Activated CD4-positive, alpha-beta T cell treated with anti-CD3 and anti-CD28 coated beads for 36 hours (primary cell): ENCODE measurements at places on chromosomes 1 and 21. TPM values are rescaled to one million over a fixed set of nuclear protein-coding genes. Genes with fewer than 3 reads are reported as not detected.

Gene FBXO2
- total RNA-seq = 1.6 TPM

DNA sequence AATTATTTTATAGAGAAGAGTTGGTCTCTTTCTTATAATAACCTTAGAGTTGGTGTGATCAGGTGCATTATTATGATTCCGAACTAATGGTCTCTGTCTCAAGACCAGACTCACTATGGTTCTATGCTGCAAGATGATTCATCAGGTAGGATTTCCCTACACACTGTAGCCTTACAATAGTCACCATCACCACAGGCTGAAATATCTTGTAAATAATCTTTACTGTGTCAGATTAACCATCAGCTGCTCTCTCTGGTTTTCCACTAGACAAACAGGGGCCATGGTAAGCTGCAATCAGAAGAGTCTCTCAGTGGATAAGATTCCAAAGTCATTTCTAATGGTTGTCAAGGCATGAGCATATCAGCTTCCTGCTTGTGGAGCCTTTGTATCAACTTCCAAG lies 4.4 kb upstream of the GBP4 start:
- no peak for DNase-seq

Gene RORC
- 3.9 TPM for total RNA-seq

GRCh38 chr1:5991381-5992025 lies 722 bp downstream of the NPHP4 start:
- DNase-seq = peak; percentile 49

GRCh38 chr1:36224537-36225282 lies 467 bp downstream of the THRAP3 start:
- DNase-seq = no peak

GRCh38 chr1:236480758-236481436 lies 42.9 kb upstream of the LGALS8 start:
- DNase-seq = no peak

DNA sequence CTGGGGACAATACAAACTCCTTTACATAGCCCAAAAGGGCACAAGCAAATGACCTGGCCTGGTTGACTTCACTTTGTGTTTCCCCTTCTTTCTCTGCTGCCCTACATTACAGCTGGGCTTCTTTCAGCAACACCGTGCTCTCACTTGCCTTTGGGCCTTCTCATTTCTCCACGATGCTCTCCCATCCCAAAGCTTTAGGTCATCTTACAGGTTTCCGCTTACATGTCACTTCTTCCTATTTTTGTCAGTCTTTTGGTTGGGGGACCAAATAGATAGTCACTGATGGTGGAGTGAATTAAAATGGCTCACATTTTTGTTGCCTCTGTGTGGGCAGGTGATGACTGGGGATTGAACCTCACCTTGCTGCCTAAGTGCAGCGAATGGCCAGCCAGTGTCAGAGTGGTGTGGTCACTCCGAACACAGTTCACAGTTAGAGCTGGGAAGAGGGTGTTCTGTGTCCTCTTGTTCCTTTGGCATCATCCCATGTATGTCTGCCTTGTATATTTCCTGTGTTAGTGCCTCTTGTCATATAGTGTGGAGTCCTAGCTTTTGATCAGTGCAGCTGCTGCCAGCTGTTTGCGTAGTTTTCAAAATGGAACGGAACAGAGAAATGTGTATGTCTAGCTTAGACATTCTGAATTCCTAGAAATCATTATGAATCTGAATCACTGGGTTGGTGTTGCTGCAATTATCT lies 134.8 kb downstream of the NOS1AP start:
- DNase-seq = no peak

Gene ACKR1
- not detected for total RNA-seq

DNA sequence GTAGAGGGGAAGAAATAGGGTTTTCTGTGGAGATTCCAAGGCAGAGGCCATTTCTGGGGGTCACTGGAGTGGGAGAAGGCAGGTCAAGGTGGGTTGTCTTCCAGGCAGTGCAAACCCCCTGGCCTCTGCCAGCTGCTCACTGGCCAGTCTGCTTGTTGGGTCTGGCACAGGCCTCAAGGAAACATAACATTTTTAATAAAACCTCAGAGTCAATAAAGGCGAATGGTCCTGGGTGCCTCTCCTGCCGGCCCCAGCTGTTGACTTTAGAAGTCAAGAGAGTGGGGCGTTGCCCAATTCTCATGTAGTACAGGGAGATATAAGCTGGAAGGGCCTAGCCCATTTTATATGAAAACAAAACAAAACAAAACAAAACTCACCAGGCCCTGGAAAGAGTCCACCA lies 36.6 kb downstream of the RUNX3 start:
- DNase-seq = no peak

DNA sequence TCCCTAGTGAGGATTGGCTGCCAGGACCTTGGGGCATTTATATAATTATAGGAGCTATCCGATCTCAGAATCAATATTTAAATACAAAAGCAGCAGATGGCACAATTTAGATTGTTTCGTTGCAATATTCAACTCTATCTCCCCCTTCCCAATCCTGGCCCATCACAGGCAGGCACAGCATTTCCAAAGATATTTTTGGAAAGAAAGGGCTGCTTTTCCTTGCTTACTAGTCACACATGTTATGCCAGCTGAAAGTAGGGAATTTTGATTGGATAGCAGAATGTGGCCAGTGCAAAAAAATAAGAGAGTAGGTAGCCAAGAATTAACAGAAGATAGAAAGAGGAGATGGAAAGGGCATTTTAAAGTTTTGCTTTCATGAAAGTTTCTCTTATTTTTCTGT lies 37.9 kb downstream of the IL12RB2 start:
- DNase-seq = no peak

DNA sequence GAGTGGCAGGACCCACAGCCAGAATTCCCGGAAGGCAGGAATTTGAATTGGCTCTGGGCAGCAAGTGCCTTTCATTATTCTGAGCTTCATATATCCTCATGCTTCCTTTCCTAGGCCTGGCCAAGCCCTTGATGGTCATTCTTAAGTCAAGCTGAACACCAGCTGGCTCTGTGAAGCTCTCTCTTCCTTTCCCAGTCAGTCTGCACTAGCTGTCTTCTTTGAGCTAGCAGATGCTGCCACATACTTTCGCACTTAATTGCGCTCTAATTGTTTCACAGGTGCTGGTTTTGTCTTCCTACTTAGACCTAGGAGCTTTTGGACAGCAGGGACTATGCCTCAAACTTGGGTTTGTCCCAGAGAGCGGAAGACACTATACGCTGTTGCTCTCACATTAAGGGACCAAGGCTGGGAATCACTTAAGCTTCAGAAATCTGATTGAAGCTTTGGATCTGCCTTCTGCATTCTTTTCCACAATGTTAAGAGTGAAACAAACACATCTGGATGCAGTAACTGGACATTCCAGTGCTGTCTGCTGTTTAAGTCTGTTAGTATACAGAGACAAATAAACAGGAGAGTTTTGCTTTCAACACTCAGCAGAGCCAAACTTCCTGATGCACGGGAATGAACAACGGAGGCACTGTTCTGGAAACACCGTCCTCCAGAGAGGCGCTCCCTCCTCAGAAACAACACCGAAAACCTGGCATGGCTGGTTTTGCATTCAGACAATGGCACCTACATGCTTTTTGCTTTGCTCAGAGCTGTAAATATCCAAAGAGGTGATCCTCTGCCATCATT lies 2.2 kb downstream of the TLR5 start:
- DNase-seq = no peak

- DNase-seq = no peak
Measured at GRCh38 chr1:159737238-159737916, 23.0 kb upstream of the CRP start.

Gene MRAP
- not detected for total RNA-seq

Gene ADGRB2
- total RNA-seq = 1.2 TPM

- no peak for DNase-seq
Measured at GRCh38 chr1:88661951-88662699, 21.9 kb upstream of the PKN2 start.

DNA sequence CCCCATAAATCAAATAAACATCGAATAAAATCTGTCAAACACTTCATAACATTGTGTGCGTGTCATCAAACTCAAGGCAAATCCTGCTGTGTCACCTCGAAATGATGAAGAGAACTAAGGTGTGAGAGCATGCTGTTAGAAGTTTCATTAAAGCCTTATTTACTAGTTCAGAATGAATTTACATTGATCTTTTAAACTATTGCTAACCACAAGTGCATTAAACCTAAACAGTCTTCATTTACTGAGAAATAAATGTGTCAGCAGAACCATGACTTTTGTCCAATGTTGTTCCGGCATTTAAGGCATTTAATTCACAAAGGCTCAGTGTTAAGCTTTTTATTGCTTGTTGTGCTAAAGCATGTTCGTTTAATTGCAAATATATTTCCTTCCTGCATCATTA lies 474.4 kb downstream of the SETD4 start:
- DNase-seq = no peak

Gene PCAT6
- 0.59 TPM for total RNA-seq

Gene TTC4
- total RNA-seq = 34.4 TPM

Gene NBPF4
- total RNA-seq = not detected

GRCh38 chr1:23222742-23223141 lies 5.4 kb upstream of the HTR1D start:
- no peak for DNase-seq

DNA sequence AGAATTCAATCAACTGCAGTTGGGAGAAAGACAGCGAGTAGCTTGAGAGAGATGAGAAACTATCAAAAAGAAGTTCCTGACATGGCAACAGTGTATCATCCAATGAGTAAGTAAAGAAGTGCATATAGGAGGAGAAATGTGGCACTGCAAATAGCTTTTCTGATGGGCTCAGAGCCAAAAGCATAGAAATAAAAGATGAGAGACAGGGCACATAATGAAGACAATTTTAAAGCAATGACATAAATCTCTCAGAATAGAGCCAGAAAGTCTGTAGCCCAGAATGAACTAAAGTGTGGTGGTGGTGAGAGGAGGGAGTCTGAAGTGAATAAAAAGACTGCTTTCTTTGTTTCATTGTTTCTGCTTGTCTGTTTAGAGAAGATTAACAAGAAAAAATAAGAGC lies 34.3 kb downstream of the TNFSF18 start:
- DNase-seq = no peak

- DNase-seq = no peak
Measured at GRCh38 chr1:232300466-232300865, 329.5 kb downstream of the SIPA1L2 start.

- no peak for DNase-seq
Measured at GRCh38 chr1:92168657-92169056, 49.1 kb upstream of the C1orf146 start.

DNA sequence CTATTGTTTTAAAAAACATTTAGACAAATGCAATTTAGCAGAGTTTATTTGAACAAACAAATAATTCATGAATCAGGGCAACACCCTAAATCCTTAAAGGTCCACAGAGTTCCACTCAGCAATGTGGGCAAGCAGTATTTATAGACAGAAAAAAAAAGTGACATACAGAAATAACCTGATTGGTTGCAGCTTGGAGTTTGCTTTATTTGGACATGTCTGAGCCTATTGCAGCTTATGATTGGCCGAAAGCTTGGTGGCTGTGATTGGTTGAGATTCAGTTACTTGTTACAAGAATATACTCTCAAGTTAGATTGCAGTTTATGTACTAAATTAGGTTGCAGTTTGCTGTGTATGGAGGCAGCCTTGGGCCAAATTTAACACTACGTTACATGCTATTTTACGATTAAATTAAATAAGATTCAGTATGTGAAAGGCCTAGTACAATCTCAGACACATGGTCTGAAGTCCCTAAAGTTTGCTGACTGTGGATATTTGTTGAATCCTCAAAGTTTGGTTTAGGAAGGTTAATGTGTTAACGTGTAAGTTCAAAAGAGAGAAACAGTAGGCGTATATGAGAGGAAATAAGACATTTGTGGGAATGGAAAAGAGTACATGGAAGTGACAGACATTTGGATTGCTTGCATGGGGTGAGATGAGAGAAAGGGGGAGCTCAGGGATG lies 6.9 kb upstream of the CAMSAP2 start:
- DNase-seq = no peak

Gene LCE2B
- not detected for total RNA-seq

GRCh38 chr1:9368356-9368755 lies 75.7 kb downstream of the SPSB1 start:
- DNase-seq = no peak
